ENCODE measurements at places on chromosomes 11 and 22. TPM values are rescaled to one million over a fixed set of nuclear protein-coding genes. Genes with fewer than 3 reads are reported as not detected.

MYEOV gene
- total RNA-seq: not detected

DNA sequence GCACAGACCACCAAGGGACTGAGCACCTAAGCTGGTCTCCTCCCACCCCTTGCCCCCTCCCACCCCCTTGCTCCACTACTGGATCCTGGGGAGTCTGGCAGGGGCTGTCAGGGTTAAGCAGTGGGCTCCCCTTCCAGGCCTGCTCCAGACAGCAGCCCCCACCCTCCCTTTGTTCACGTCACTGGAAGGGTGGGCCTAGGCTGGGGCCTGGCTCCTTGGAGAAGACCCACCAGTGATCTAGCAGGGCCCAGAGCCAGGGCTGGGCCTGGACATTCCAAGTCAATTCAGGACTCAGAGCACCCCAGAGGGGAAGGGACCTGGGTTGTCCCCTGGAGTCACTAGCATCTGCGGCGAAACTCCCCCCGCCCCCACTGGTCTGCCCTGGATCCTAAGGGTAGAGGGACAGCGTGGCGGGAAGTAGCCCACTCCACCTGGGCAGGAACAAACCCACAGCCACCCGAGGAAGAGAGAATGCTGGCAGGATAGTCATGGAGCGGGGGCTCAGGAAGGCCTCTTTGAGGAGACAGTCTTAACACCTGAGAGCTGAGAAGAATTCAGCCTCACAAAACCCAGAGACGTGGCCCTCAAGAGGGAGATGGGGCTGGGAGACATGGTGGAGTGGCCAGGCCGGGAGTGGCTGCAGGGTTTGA, 45.8 kb downstream of the IGLL1 start:
- H3K4me3 ChIP-seq: no peak overlapping the region
- H3K4me1 ChIP-seq: peaks cover 10% of the 10 kb centered on the region
- peak overlapping the region; percentile 88 for H3K27ac ChIP-seq
- DNase-seq: no peak
- no peaks in the 10 kb centered on the region for H3K36me3 ChIP-seq

GSTT2B gene
- total RNA-seq: 16.2 TPM

DNA sequence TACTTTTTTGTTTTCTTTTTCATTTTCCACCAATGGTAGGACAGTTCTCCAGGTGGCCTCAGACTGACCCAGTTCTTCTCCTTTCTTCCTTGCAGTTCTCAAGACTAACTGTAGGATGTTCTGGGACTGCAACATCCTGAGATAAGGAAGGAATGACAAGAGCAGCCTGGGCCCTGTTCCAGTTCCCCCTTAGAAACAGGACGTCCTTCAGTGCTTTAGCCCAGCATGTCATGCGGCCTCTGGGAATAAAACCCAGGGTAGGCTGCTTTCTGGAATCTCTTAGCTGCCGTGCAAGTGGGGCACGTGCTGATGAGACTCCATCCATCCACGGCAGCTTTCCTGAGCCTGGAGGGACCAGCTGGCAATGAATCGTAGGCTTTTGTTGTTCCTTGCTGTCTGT, 24.0 kb upstream of the CADM1 start:
- no peak overlapping the region for H3K4me3 ChIP-seq
- H3K27ac ChIP-seq: no peak overlapping the region
- H3K36me3 ChIP-seq: no peaks in the 10 kb centered on the region
- no peaks in the 10 kb centered on the region for H3K4me1 ChIP-seq
- H3K27me3 ChIP-seq: no peaks in the 10 kb centered on the region

GRCh38 chr11:107116358-107116757, 98.1 kb upstream of the GUCY1A2 start:
- no peaks in the 10 kb centered on the region for H3K4me1 ChIP-seq
- no peaks in the 10 kb centered on the region for H3K36me3 ChIP-seq
- no peak overlapping the region for H3K4me3 ChIP-seq
- no peak for DNase-seq
- no peak overlapping the region for H3K27ac ChIP-seq
- H3K27me3 ChIP-seq: no peaks in the 10 kb centered on the region

KRTAP5-8 gene
- total RNA-seq: 2.8 TPM

GRCh38 chr11:67276781-67277230, 10.5 kb downstream of the GRK2 start:
- no peaks in the 10 kb centered on the region for H3K27me3 ChIP-seq
- peak overlapping the region; percentile 82 for H3K27ac ChIP-seq
- no peak for DNase-seq
- peaks cover 21% of the 10 kb centered on the region for H3K36me3 ChIP-seq

Measured in prostate gland (tissue), 2 donors.